ENCODE measurements at places on chromosomes 3 and 15.

DNA sequence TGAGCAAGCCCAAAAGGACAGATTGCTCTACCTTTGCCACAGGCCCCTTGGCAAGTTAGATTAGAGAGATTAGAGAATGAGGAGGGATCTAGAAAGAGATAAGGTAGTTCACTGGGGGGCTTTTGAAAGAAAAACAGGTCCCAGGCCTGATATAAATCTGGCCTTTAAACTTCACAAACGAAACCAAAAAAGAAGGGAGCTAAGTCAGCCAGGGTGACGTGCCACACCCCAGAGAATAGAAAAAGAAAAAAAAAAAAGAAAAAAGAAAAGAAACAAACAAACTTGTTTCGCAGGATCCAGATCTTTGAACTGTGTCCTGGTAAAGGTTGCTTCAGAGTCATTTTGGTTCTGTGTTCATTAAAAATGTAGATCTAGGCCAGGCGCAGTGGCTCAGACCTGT, 3.6 kb downstream of the KAT2B start:
- DNase-seq, result no peak

GRCh38 chr3:83002869-83003445, 1241.5 kb upstream of the GBE1 start:
- DNase-seq, result no peak

DNA sequence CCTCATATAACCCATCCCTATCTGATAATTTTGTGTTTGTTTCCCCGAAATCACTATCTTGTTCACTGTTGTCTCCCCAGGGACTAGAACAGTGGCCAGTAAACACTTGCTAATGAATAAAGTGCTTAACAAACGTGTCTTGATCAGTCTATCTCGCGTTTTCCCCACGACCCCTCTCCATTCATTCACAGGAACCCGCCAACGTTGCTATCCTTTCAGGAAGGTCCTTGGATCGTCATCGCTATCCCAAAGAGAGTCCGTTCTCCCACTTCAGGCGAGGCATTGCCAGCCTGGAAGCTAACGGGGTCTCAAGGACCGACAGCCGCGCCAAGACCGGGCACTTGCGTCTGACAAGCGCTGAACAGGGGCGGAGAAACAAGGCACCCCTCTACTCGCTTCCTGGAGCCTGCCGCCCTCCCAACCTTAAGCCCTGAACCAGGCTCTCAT, 344 bp downstream of the LINS1 start:
- DNase-seq, result no peak

DNA sequence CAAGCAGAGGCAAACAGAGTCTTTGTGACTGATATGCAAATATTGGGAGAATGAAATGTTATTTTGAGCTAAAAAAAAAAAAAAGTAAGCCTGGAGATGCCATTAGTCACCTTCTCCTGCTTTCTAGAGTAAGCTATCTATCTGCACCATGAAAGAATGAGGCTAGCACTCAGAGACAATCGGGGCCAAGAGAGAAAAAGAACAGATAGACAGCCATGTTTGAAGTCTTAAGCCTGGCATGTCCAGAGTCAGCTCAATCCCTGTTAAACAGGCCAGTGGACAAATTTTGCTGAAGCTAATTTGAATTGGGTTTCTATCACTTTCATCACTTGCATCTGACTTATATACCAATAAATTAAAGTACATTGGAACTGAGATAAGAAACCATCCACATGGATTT, 204.4 kb downstream of the SLC9A9 start:
- DNase-seq, result no peak

- DNase-seq, result no peak
Observed at GRCh38 chr3:88147261-88147660, 2.5 kb upstream of the C3orf38 start.

GRCh38 chr3:159852821-159853505, 135.7 kb upstream of the IL12A start:
- DNase-seq, result no peak

GRCh38 chr15:100168787-100169186, 173.0 kb downstream of the ADAMTS17 start:
- DNase-seq, result no peak
